ENCODE measurements at places on chromosomes 12 and 14.

DNA sequence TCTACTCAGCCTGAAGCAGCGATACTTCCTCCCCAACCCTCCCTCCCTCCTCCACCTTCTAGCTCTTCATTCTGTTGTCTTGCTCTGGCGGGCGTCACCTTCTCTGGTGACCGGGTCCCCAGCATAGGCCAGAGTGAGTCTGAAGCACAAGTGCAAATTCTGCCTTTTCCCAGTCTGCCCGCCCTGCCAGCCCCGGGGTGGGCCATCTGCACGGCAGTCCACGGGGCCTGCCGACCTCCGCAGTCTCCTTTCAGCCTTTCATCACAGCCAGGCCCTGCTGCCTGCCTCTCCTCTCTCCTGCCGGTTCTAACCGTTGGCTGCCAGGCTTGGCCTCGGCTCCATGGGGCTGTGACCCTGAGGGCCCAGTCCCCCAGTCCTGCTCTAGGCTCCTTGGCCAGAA is 58.7 kb downstream of the TESC start:
- H3K27ac ChIP-seq: no peak overlapping the region
- no peaks in the 10 kb centered on the region for H3K4me1 ChIP-seq
- H3K36me3 ChIP-seq: no peaks in the 10 kb centered on the region
- no peaks in the 10 kb centered on the region for H3K27me3 ChIP-seq
- DNase-seq: no peak

DNA sequence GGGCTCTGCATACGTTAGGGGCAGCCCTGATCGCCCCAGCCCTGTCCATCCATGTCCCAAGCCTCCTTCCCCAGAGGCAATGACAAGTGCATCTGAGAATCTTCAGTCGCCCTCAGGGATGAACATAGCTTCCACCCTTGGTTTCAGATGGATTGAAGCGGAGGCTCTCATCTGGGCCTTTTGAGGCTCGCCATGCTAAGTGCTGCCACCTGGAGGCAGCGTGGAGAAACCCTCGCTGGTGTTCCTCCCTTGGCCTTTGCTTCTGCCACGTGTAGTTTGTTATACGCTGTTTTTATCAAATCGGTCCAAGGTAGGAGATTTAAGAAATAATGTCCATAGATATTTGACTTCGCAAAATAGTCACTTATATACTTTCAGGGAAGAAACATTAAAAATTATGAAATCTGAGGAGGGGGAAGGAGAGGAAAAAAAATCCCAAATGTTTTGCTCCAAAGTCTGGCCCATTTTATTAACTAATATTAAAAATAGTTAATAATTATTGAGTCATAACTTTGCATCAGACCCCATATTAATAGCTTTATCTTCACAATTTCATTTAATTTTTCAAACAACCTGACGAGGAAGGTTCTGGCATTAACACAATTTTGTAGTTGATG is 28.8 kb upstream of the LRRC10 start:
- no peak overlapping the region for H3K4me3 ChIP-seq
- H3K4me1 ChIP-seq: no peaks in the 10 kb centered on the region
- H3K27ac ChIP-seq: no peak overlapping the region
- peak; percentile 11 for DNase-seq
- no peaks in the 10 kb centered on the region for H3K27me3 ChIP-seq

GRCh38 chr12:80156306-80156705 is 57.0 kb downstream of the OTOGL start:
- no peaks in the 10 kb centered on the region for H3K27me3 ChIP-seq
- no peak overlapping the region for H3K27ac ChIP-seq
- DNase-seq: no peak
- H3K4me3 ChIP-seq: no peak overlapping the region

DNA sequence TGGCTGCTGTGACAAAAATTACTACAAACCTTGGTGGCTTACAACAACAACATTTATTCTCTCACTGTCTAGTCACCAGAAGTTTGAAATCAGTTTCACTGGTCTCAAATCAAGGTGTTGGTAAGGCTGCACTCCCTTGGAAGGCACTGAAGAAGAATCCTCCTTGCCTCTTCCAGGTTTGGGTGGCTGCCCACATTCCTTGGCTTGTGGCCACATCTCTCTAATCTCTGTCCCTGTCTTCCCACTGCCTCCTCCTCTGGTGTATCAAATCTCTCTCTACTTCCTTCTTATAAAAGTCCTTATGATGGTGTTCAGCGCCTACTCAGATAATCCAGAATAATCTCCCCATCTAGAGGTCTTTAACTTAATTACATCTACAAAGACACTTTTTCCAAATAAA is 31.0 kb downstream of the PLCZ1 start:
- no peaks in the 10 kb centered on the region for H3K4me1 ChIP-seq
- no peak overlapping the region for H3K27ac ChIP-seq
- no peak overlapping the region for H3K4me3 ChIP-seq
- H3K27me3 ChIP-seq: no peaks in the 10 kb centered on the region
- H3K36me3 ChIP-seq: no peaks in the 10 kb centered on the region
- DNase-seq: no peak

DNA sequence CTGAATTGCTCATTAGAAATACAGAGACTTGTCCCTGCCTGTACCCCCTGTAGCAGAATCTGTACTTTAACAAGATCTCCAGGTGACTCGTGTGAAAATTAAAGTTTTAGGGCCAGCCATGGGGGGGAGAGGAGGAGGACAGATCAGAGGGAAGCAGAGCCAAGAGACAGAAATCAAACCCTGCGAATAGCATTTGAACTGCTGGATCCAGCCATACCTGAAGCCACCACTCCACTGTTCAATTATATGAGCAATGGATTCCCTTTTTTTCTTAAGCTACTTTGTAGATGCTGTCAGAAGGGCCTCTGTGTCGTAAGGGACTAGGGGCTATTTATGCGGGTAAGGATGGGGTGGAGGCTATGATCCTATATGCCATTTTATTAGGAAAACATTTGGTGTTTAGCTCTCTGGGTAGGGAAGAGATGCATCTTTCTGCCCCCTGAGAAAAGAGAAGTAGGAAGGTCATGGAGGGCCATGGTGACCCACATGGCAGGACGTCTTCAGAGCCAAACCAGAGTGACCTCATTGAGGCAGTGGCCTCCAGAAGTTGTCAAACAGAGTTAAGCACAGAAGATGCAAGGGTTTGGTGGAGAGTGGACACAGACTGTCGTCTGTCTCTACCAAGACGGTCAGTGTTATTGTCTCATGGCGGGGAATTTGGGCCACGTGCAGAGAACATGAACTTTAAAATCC is 203.9 kb downstream of the PHETA1 start:
- no peak overlapping the region for H3K4me3 ChIP-seq
- no peak overlapping the region for H3K27ac ChIP-seq
- H3K36me3 ChIP-seq: no peaks in the 10 kb centered on the region
- H3K4me1 ChIP-seq: no peaks in the 10 kb centered on the region

DNA sequence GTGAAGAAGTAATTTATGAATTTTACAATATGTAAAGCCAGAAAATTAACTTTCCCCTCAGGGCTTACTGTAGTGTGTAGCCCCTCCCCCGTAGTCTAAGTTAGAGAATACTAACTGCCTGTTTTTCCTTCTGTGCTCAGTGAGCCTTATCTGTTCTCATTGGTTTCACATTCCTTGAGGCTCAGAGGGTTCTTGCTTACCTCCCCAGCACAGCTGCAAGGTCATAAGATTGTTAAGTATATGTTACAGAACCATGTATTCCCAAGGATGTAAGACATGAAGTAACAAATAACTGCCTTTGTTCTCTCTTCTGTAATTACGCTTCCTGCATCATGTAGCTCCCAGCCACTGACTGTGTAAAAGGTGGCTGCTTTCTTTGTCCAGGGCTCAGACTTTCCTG is 1351.1 kb downstream of the TMEM121 start:
- no peak overlapping the region for H3K27ac ChIP-seq
- no peaks in the 10 kb centered on the region for H3K36me3 ChIP-seq
- DNase-seq: no peak
- no peak overlapping the region for H3K4me3 ChIP-seq
- peaks cover 3% of the 10 kb centered on the region for H3K4me1 ChIP-seq
- no peaks in the 10 kb centered on the region for H3K27me3 ChIP-seq

- no peaks in the 10 kb centered on the region for H3K27me3 ChIP-seq
- H3K4me1 ChIP-seq: peaks cover 16% of the 10 kb centered on the region
- no peaks in the 10 kb centered on the region for H3K36me3 ChIP-seq
- no peak overlapping the region for H3K27ac ChIP-seq
- no peak overlapping the region for H3K4me3 ChIP-seq
These were observed 137.0 kb upstream of the KRAS start for GRCh38 chr12:25387732-25388050.

- peaks cover 15% of the 10 kb centered on the region for H3K36me3 ChIP-seq
- no peaks in the 10 kb centered on the region for H3K27me3 ChIP-seq
- no peak for DNase-seq
- no peaks in the 10 kb centered on the region for H3K4me1 ChIP-seq
These were observed 41.1 kb downstream of the YAF2 start for GRCh38 chr12:42196723-42197603.

DNA sequence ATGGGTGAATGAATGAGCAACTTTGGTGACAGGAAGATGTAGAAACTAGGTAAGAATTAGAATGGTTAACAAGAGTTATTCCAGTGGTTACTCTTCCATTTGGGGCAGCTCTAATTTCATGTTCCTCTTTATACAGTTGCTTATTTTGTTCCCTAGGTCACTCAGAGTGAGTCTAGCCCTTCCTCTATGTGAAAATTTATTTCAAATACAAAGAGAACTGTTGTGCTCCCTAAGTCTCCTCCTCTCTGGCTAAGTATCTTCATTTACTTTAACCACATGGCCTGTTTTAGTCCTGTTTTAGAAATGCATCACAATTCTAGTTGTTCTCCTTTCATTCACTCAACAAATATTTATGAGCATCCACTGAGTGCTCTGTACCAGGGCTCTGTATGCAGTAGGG is 51.1 kb upstream of the HIF1A start:
- H3K27ac ChIP-seq: no peak overlapping the region
- H3K4me3 ChIP-seq: no peak overlapping the region
- H3K4me1 ChIP-seq: peaks cover under 1% of the 10 kb centered on the region
- DNase-seq: no peak
- no peaks in the 10 kb centered on the region for H3K36me3 ChIP-seq

DNA sequence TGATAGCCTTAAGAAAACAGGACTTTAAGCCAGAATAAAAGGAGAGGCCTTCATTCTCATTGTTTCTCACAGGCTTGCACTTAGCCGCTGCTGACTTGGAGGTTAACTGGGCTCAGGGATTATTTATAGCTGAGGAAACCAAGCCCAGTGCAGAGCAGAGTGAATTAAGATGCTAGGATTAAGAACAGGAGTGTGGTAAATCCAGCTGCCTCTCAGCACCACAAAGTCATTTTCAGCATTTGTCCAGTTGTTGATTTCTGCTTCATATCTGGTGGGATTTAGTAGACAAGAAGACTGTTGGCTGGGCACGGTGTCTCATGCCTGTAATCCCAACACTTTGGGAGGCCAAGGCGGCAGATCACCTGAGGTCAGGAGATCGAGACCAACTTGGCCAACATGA is 14.3 kb upstream of the KRT73 start:
- H3K27me3 ChIP-seq: no peaks in the 10 kb centered on the region
- DNase-seq: no peak
- H3K4me1 ChIP-seq: peaks cover 14% of the 10 kb centered on the region
- no peak overlapping the region for H3K4me3 ChIP-seq
- H3K27ac ChIP-seq: no peak overlapping the region

- DNase-seq: no peak
- no peaks in the 10 kb centered on the region for H3K27me3 ChIP-seq
- no peak overlapping the region for H3K27ac ChIP-seq
- H3K4me3 ChIP-seq: no peak overlapping the region
These were observed 9.4 kb downstream of the ANKRD9 start for GRCh38 chr14:102500158-102500662.

DNA sequence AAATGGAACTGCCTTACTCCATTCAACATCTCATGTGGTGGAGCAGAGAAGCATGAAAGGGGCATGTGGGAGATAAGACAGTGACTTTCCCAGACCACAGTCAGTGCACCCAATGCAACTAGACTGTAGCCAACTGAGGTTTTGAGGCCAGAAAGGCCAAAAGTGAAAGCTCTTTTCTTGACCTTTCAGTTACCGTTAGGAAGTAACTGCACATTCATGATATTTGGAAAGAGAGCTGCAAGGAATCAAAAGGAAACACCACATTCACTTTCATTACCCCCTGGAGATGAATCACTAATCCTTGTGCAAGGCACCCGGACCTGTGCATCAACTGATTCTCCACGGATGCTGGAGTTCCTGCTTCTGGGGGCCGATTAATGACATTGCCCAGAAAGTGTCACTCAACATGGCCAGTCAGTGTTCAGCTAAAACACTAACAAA is 72.9 kb upstream of the ELK3 start:
- no peak for DNase-seq
- H3K27ac ChIP-seq: no peak overlapping the region
- H3K4me1 ChIP-seq: no peaks in the 10 kb centered on the region
- no peaks in the 10 kb centered on the region for H3K27me3 ChIP-seq

DNA sequence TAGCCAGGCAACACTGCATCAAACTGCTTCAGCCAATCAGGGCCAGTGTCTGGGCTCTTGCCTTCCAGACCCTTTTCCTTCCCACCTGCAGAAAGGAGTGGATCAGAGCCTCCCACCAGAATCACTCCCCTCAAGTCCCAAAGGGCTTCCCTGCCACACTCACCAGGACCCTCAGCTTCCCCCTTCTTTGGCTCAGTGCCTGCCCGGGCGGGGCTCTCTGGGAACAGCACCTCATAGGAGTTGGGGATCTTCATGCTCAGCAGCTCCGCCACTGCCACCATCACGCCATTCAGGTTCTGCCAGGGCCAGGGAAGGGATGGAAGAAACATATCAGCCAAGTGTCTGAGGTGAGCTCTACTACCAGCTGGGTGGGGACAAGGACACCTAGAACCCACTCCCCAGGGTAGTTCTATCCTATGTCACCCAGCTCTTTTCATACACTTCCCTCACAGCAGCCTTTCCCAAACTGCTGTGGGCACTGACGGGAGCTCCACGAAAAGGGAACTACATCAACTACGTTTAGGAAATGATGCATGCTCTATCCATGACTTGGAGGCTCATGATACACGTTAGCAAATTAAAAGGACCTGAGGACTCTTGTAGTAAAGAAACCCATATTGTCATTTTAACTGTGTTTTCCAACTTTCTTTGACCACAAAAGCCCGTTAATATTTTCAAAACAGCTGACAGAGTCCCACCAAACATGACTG is 9.4 kb upstream of the PRKAG1 start:
- no peak for DNase-seq
- no peaks in the 10 kb centered on the region for H3K4me1 ChIP-seq
- peaks cover 77% of the 10 kb centered on the region for H3K36me3 ChIP-seq
- no peak overlapping the region for H3K27ac ChIP-seq
- H3K4me3 ChIP-seq: no peak overlapping the region

DNA sequence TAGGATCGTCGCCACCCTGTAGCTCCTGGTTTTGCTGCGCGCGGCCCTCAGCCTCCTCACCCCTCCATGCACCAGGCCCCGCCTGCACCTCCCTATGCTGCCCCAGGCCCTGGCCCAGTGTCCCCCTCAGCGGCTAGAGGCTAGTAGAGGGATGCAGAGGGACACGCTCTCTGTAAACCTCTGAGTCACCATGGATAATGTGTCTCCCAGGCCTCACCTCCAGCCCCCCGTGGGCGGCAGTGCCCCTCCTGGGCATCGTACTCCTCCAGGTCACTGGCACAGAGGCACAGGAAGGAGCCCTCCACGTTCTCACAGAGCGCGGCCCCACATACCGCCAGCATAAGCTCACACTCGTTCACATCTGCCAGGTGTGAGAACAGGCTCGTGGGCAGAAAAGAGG is 12.3 kb downstream of the ISCA2 start:
- no peak overlapping the region for H3K27ac ChIP-seq
- no peak for DNase-seq
- H3K27me3 ChIP-seq: no peaks in the 10 kb centered on the region
- H3K4me3 ChIP-seq: no peak overlapping the region
- H3K4me1 ChIP-seq: peaks cover 2% of the 10 kb centered on the region

Data from effector memory CD4-positive, alpha-beta T cell (primary cell).